HuH-7.5 (cell line): ENCODE measurements at places on chromosomes 4 and X.

- DNase-seq, result no peak
Observed at GRCh38 chr4:31595496-31595895, 875.3 kb downstream of the PCDH7 start.

GRCh38 chr4:180799798-180800197 lies 1443.4 kb upstream of the TENM3 start:
- no peak for DNase-seq

GRCh38 chr4:121056066-121056465 lies 16.3 kb downstream of the NDNF start:
- DNase-seq, result no peak

- DNase-seq, result no peak
Observed at GRCh38 chr4:174847801-174848427, 18.9 kb upstream of the GLRA3 start.

GRCh38 chrX:13239272-13239671 lies 80.6 kb downstream of the ATXN3L start:
- DNase-seq, result no peak

DNA sequence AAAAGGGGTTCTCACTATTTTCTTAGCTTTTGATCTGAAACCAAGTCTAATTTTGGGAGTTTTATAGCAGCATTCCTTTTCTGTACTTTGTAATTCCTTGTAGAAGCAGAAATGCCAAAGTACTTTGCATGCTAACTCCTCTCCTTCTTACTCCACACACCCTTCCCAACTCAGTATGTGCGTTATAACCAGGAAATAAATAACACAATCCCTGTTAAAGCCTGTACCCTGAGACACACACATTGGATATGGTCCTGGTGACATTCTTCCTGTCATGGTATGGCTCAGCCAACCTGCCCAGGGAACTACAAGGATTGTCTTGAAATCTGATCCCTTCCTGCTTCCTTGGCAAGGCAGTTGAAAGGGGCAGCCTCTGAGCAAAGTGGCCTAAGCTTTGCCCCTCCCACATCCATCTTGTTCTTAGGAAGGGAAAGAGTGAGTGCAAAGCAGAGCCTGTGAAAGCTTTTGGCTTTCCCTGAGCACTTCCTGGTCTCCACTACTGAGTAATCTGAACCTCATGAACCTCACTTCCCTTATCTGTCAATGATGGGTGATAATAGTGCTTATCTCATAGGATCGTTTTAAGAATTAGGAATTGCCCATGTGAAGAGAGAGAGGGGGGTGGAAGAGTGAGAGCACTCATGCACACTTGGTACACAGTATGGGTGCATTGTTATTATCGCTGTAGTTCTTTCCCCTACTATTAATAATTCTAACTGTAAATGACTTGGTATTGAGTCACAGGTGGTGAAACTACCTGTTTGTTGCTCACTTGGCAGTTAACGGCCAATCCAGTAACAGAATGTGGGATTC lies 109.3 kb downstream of the AFF2 start:
- DNase-seq, result no peak

- no peak for DNase-seq
Observed at GRCh38 chr4:20017070-20017776, 234.5 kb upstream of the SLIT2 start.

- DNase-seq, result no peak
Observed at GRCh38 chr4:138555584-138555983, 313.4 kb upstream of the SLC7A11 start.

- DNase-seq, result no peak
Observed at GRCh38 chr4:44146516-44146915, 302.1 kb downstream of the KCTD8 start.

DNA sequence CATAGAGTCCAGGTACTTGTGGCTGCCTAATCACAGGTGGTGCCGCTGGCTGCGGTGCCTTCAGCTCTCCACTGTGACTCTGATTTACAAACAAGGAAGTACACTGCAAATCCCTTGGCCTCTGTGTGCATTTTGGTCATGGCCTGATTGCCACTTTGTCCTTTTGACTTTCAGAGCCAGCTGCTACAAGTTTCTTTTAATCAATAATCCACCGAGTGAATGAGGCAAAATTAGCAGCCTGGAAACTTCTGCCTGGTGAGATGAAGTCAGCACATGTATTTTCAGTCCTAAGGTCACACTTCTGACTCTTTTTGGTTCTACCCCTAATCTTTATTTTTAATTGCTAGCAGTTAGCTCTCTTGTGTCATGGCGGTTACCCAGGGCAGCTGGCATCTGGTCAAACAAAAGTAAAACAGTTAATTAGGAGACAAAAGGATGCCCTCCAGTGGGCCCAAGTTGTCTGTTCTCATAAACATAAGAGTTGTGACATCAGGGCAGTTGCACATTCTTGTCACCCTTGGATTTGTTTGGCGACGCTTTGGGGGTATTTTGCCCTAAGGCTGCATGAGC lies 62.3 kb upstream of the LNX1 start:
- no peak for DNase-seq

DNA sequence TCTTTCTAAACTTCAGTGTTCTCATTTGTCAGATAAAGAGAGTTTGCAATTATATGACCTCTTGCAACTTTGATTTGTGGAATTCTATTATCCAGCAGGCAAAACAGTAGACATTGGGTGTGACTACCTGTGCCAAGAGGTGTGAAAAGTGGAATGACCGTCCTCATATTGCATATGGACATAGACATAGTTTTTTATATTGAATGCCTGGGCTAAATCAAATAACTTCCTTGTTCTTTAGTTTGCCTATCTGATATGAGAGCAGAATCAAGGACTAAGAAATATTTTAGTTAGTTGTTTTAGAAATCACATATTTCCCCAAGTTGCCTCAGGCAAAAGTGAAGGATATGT lies 117.7 kb upstream of the KLF8 start:
- no peak for DNase-seq

DNA sequence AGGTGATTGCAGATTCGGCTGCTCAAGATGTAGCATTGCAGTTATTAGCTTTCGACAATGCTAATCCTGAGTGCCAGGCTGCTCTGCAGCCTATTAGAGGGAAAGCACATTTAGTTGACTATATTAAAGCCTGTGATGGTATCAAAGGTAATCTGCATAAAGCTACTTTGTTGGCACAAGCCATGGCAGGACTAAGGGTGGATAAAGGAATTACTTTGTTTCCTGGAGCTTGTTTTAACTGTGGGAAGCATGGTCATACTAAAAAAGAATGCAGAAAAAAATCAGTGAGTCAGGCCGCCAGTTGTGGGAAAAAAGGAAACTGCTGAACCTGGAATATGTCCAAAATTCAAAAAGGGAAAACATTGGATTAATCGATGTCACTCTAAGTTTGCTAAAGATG lies 154.9 kb upstream of the TECRL start:
- no peak for DNase-seq

GRCh38 chr4:111748157-111748556 lies 397.1 kb upstream of the FAM241A start:
- DNase-seq, result no peak

GRCh38 chr4:85644061-85644460 lies 169.1 kb downstream of the ARHGAP24 start:
- DNase-seq, result no peak

GRCh38 chr4:174578366-174578765 lies 56.1 kb upstream of the HPGD start:
- DNase-seq, result no peak

DNA sequence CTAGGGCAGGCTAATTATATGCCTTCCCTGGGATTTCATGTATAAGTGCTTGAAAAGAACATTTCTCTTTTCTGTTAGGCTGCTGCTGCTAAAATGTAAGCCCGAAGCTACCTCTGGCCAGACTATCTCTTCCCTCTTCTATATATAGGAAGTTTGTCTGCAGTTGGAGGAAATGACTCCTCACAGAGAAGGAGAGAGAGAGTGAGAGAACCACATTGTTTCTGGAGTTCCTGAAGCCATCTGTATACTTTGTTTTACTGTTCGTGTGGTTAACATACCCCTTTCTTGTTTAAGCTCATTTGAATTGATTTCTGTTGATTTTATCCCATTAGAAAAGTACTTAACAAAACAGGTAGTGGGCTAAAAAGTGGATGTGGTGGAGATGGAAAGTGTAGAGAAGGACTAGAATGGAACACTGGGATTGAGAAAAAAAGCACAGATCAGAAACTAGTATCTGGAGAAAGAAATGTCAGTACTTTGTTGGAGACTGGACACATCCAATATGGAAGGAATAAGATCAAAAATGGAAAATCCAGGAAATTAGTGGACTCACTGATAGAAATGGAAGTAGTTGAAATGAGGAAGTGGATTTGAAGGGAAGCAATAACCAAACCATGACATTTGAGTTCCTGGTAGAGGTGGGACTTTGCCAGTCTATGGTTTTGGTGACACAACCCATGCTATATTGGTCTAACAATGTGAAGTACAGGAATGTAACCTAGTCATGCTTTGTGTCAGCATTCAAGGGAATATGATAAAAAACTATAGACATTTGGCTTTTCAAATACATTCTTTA lies 112.6 kb downstream of the TMA16 start:
- DNase-seq, result no peak

DNA sequence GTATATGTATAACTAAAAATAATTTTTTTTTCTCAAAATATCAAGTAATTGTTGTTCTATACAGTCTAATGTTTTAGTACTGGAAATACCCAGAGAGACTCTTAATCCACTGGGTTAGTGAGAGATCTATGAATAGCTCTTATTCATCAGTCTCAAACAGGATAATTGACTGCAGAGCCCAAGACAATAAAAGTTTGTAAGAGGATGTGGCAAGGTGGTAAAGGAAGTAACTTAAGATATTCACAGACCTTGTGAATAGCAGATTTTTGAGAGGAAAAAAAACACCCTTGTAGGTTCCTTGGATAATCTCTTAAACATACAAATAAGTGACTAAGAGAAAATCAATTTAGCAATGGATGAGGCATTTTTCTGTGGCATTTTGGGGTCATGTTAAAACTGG lies 210.9 kb upstream of the FAM241A start:
- no peak for DNase-seq

DNA sequence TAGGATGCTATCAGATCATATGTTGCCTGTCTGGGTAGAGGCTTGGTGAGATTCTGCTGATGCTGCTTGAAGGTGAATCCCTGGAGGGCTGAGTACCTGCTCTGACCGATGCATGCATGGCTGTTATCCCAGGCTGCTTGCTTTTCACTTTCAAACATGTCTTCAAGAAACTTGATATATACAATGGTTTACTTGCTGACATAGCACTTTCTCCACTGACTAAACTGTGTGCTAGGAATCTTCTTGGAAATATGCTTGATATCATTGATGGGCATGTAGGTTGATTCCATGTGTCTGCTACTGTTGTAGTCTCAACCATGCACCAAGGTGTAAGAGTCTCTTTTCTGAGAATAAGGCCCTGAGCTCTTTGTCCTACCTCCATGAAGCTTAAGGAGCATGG lies 79.6 kb upstream of the WDR1 start:
- DNase-seq, result no peak

DNA sequence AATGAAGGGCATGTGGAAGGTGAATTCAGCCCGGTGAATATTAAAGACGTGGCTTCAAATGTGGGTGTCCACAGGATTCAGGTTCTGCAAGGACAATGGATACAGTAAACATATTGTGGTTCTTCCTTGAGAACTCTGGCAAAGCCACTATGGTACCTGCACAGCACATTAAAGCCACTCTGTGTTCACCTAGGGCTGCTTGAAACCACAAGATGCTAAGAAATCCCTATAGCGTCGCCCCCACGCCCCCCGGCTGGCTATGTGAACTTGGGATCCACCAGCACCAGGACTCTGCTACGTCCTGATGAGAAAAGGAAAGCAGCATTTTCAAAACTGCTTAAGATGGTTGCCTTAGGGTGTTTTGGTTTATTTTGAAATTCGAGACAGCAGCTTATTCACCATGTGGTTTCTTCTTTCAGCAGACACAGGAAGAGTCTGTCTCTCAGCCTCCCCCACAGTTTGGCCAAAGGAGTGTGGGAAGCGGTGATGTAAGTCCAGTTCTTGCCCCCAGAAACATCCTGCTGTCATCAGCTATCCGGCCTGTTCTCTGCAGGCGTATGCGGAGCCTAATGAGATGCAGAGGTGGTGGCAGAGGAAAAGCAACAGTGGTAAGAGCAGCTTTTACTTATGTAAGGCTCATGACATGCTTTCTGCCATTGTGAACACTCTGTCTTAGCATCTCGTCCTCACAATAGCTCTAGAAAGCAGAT lies 111.5 kb downstream of the AFAP1 start:
- no peak for DNase-seq

GRCh38 chr4:89277412-89277811 lies 30.2 kb downstream of the GPRIN3 start:
- DNase-seq, result no peak

DNA sequence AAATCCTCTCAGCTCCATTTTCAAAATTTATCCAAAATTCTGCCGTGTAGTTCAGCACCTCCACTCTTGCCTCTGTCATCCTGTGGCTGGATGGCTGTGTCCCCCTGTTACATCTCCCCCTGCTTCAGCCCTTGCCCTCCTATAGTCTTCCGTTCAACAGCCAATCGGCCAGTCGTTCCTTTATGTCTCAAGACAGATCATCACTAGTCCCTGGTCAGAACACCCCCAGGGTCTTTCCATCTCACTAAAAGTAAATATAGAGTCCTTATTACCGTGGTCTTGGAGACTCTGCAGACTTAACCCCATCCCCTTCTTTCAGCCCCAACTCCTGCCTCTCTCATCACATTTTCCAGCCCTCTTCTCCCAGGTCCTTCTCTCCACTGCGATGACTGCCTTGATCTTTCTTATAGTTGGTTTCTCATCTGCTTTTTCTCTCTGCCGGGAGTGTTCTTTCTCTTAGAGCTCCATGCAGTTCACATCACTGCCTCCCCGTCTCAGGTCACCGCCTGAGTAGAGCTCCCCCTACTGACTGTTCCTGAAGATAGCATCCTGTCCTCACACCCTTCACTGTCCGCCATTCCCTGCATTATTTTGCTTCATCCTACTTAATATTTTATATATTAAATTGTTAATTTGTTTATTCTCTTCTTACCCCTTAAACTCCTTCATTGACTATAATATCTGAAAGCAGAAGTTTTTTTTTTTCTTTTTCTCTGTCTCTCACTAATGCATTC lies 736.9 kb upstream of the MAGEB2 start:
- DNase-seq, result no peak

DNA sequence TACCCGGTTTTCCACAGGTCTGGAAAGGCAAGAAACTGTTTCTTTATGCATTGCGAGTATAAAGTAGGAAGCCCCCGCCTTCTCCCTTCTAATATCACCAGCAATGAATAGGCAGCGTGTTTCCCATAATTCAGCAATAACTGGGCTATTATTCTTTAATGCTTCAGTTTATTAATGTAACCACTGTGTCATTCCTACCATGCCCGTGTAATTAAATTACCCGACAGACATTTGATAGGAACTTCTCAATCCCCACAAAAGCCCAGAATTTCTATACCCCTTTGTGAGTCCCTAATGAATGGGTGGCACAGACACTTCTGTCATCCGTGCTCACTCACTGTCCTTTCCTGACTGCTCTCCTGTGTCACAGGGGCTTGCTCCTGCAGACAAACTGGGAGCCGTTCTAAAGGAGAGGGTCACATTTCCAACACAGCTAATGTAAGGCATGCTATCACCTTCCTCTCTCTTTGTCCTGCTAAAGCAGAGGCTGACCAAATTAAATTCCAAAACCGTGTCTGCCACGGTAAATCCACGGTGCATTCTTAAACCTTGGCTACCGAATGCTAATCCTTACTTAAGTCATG lies 108.5 kb upstream of the MID1 start:
- DNase-seq, result no peak
